ENCODE measurements at places on chromosomes 5 and 9.

DNA sequence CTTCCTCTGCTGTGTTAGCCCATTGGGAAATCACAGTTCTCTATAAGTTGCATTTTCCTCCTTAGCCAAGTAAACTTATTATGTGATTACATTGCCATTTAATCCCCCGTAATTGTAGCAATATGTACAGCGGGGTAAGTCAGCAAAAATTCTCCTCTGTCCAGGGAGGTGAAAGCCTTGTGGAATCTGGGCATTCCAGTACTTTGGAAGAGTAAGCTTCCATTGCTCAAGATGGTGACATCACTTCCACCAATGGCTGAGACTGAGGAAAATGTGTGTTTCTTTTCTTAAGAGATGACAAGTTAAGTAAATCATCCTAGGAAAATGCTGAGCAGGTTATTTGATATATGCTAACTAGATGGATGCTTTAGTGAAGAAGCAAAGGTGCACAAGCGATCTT is 436.7 kb downstream of the CETN3 start:
- DNase-seq = no peak

DNA sequence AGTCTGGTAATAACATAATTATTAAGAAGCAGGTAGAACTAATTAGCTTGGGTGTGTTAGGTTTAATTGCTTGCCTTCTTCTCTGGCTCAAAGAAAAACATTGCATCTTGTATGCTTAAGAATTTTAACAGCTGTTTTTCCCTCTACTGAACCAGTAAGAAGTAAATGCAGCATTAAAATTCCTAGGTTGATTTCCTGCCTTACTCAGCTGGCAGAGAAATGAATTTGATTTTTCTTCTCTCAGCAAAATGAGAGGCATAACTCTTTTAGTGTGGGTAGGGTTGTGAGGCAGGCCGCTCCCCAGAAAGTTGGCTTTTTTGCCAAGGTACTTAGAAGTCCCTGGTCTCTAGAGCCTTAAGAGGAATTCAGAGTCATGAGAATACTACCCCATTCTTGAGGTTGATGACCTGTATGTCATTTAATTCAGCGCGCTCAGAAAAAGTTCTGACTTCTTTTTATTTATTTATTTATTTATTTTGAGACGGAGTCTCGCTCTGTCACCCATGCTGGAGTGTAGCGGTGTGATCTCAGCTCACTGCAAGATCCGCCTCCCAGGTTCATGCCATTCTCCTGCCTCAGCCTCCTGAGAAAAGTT is 302.6 kb downstream of the ARHGEF28 start:
- DNase-seq = no peak

- no peak for DNase-seq
These were observed 714 bp upstream of the IER5L start for GRCh38 chr9:129178568-129179382.

- no peak for DNase-seq
These were observed 45.0 kb downstream of the MED10 start for GRCh38 chr5:6333182-6333905.

GRCh38 chr5:56003179-56003578 is 8.4 kb upstream of the IL6ST start:
- no peak for DNase-seq

- DNase-seq = no peak
These were observed 50.8 kb downstream of the DTWD2 start for GRCh38 chr5:118937393-118938061.

- DNase-seq = no peak
These were observed 8.4 kb upstream of the JMY start for GRCh38 chr5:79227484-79228025.

- no peak for DNase-seq
These were observed 59.0 kb downstream of the IARS1 start for GRCh38 chr9:92234514-92234913.

DNA sequence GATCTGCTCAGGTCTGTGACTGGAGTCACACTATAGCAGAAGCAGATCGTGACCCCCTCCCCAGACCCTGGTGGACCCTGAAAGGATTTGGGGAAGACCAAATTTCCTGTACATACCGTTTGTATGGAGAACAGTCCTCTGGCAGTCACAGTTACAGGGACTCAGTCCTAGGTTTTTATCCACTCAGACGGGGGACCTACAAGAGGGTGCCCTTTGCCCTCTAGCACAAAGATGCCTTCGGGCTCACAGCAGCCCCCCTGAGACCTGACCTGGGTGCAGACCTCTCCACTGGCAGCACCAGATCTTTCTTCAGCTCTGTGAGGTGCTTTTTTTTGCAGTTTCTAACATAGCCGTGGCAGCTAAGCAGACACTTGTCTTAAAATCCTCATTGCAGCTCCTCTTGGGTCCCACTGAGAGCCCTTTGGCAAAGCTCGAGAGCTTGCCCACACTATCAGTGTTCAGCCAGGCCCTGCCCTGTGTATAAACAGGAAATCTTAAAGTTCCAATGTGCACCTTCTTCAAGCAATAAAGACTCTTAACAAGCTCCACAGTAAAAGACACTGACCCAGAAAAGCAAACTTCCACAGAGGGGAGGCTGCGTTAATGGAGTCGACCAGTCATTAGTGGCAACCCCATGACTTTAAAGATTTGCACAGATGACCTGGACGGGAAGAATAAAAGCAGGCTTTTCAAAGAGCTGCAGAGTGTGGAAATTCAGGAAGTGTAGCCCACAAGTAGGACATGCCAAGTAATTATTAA is 71.8 kb upstream of the LHFPL2 start:
- DNase-seq = no peak

GRCh38 chr9:84858364-84858763 is 188.8 kb downstream of the NTRK2 start:
- no peak for DNase-seq

- no peak for DNase-seq
These were observed 94.3 kb downstream of the PRKACG start for GRCh38 chr9:68919661-68920060.

GRCh38 chr5:59560553-59560952 is 333.0 kb downstream of the PDE4D start:
- no peak for DNase-seq

DNA sequence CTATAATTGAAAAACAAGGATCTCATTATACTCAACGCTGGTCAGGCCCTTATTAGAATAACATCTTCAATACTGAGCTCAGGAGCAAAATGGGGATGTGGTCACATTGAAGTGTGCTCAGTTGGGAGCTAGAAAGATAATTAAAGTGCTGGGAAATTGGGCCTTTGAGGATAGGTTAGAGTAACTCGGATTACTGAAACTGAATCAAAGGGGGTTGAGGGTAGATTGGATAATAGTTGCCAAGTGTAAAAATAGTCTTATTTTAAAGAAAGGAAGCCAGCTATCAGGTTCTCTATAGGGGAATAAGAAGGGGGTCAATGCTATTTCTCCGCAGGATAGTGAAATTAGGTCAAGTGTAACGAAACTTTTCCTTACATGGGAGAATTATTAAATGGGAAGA is 391.0 kb upstream of the PTPRD start:
- no peak for DNase-seq

GRCh38 chr9:18438300-18438925 is 35.5 kb upstream of the ADAMTSL1 start:
- DNase-seq = no peak

DNA sequence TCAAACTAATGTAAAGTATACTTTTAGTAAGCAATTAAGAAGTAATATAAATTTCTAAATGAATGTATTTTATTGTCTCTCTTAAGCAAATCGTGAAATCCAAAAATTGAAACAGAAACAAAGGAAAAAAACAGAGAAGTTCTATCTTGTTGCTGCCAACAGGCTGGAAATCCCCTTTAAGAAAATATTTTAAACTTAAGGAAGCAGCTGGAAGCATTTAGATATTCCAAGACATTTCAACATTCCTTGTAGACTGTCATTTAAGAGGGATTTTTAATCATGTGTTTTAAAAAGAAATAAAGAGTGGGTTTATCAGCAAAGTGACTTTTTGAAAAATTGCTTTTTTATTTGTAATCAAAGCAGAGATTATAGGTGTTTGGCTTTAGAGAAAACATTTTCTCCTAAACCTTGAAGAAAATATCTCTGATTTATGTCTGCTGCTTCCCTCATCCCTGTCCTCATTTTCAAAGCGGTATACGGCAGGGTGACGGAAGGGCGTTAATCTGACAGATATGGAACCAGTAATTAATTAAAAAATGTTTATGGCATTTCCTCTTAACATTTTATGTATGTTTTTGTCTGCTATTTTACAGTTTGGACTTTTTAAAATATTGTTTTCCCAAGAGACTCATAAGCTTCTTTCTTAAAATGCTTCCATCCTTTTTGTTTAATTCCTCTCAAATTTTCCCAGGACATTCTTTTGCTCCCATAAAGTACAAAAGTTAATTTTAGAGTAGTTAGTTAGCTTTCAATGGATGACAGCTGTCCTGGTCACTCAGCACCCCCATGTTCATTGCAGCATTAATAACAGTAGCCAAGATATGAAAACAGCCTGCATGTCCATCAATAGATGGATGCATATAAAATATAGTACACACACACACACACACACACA is 245.6 kb downstream of the LURAP1L start:
- DNase-seq = no peak

GRCh38 chr5:90601468-90601867 is 42.9 kb downstream of the ADGRV1 start:
- DNase-seq = no peak

- DNase-seq = no peak
These were observed 91.5 kb upstream of the TUT7 start for GRCh38 chr9:86445671-86446070.

DNA sequence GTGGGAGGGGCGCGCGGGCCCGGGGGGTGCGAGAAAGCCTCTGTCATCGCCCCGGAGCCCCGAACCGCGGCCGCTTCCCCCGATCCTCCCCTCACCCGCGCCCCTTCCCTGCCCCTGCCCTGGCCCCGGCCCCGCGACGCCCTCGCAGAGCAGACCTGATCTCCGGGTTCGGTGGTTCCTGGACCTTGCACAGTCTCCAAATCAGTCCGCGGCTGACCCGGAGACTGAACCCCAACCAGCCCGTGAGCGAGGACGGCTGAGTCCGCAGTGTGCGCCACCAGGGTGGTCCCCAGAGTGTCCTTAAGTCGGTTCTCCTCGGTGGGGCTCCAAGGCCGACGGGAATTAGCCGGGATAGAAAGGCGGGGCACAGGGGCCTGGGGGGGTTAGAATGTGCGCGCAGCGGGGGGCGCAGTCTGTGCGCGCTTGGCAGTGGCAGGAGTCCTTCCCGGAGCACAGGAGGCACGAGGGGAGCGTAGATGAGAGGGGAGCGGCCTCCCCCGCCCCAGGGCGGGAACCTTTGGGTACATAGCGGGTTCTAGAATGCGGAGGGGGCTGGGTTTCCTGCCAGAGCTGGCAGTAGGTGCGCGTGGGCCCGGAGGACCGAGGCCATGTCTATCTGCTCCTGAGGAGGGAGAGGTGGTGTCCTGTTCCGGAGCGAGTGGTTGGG is 779 bp downstream of the PKN3 start:
- no peak for DNase-seq

DNA sequence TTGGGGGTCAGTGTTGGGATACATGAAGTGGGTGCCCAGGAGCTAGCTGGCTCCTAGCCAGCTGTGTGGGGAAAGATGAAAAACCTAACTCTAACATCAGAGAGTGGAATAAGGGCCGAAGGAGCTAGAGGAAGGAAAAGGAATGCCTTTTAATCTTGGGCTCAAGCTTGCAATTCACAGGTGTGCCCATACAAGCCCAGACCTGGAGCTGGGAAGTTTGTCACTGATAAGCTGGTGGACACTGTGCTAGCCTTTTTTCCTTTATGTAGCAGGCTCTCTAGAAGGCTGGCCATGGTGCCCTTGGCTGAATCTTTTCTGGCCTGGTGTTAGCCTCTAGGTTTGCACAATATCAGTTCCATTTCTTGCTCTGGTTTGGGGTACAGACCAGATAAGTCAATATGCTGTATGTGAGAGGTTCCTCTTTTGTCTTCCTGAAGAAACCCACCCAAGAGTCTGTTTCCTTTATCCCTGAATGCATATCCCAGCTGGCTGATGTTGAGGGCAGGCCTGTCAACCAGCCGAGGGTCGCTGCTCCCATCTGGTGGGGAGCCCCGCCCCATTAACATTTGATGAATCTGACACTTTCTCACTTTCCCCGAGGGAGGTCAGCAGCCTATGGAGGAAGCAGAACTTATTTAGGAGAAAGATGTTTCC is 92.4 kb upstream of the CXCL14 start:
- DNase-seq = no peak
